ENCODE measurements at places on chromosomes 12 and 14.

- DNase-seq: no peak
Measured at GRCh38 chr12:124481257-124481750, 86.1 kb downstream of the NCOR2 start.

DNA sequence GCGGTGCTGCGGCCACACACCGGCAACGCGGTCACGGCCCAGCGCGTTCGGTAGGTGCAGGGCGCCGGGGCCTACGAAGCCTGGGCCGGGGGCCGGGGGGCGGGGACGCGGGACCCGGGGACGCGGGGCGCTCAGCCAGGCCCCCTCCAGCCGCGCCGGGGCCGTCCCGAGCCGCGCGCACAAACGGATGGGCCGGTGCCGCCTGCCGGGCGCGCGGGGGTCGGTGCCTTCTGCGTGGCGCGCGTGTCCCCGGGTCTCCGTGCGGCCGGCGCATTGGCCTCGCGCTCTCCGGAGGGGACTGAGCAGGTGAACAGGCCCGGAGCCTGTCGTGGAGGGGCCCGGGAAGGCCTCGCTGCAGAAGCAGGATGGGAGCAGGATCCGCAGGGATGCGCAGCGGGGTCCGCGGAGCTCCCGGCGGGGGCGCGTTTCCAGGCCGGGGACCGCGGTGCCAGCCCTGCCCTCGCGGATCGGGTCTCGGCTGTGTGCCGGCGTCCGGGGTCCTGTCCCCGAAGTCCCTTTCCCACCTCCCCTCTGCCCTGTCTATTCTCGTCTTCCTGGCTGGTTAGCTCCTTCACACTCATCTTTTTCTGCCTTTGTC lies 421 bp downstream of the GLT1D1 start:
- no peak for DNase-seq

DNA sequence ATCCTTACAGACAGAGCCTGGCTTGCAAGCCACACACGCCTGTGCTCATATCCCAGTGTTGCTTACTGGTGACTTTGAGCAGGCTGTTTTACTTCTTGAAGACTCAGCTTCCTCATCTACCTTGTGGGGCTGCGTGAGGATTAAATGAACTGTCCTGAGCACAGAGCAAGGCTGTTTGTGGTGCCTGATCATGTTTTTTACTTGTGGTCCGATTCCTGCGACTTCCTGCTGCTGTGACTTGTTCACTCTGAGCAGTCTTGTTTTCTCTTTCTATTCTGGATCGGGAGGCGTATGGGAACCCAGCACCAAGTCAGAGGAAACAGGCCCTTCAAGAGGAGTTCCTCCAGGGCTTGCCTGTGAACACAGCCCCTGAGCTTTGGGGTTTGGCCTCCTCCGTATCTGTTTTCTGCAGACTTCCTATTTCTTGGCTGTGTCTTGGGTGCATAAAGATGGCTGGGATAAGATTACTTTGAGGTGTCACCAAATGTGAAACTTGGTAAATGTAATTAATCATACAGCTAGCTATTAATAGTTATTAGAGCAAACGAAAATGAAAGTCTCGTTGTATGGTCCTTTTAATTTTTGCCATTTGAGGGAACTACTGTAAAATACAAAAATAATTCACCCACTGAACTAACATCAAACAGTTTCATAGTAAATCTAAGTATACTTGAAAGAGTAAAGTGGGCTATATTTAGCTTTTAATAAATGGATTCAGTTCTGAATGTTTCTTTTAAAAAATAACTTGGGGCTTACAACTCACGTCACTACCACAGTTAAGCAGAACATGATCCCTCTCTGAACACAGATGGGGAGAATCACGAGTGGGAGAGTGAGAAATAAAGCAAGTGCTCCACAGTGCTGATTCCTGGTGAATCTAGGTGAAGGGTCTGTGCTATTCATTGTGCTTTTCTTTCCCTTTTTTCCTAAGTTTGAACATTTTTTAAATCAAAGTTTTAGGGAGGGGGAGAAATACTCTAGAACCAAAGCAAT lies 251.5 kb downstream of the FOXN3 start:
- no peak for DNase-seq

DNA sequence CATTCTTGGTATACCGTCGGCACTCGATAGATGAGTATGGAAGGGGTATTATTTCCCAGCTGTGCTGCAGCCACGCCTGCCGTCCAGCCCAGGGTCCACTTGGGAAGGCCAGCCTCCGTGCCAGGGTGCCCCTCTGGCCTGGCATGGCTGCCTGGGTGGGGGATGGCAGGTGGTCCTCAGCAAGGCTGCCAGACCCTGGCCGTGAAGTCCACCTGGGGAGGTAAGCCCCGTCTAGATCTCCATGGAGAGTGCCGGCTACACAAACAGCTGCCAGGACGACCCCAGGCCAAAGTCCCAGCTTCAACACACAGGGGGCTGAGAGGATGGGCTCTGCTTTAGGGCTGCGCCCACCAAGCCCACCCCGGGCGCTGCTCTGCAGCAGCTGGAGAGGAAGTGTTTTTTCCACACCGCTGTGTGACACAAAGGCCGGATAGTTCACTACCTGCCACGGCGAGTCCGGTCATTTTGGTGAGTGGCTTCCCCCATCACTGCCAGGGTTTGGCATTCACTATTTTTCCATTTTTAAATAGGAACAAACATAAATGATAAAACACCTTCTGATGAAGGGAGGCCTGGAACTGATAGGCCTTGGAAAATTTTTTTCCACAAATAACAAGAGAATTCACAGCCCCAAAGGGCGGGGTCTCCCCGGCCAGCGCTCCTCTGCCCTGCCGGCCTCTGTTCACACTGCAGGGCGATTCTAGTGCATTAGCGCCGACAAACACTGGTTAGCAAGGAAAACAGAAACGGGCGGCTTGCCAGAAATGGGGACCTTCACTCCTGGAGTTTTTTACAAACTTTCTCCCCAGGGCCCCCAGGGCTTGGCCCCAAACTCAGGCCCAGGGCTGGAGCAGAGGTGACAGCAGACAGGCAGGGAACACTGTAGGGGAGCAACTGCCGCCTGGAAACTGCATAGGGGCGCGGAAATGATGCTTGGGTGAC lies 161.5 kb downstream of the CALM1 start:
- DNase-seq: no peak

- DNase-seq: no peak
Measured at GRCh38 chr12:32860192-32860591, 36.4 kb downstream of the PKP2 start.

- no peak for DNase-seq
Measured at GRCh38 chr12:66217342-66217917, 28.4 kb downstream of the IRAK3 start.

DNA sequence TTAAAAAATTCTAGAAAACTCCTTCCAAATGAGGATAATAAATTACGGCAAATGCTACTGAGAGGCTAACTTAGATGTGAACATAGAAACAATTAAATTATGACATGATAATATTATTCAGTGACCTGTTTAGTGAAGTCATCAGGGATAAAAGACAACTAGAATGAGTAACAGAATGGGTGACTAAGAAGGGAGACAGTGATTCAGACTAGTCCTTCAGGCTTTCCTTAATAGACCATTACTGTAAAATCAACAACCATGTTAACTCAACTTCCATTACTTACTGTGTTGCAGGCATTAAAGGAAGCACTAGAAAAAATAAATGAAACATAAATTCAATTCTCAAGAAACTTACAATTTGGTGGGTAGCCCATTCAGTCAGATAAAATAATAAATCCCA lies 543.9 kb upstream of the LRFN5 start:
- DNase-seq: no peak

GRCh38 chr12:124550123-124551089 lies 17.0 kb downstream of the NCOR2 start:
- no peak for DNase-seq

DNA sequence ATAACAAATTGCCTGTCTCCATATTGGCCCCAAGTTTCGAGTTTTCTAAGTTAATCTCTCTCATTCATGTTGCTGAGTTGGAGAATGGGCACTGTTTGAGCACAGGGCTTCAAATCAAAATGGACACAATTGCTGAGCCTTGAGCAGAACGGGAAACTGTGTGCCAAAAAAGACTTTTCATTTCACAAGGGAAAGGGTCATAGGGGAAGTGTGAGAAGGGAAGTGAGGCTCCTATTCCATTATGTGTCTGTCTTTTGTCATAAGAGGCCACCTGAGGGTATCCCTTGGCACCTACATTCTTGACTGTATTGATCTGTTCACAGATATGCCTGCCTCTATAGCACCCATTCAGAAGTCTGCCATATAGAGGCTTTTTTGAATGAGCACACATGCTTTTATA lies 59.1 kb downstream of the TTLL5 start:
- DNase-seq: no peak

- DNase-seq: no peak
Measured at GRCh38 chr14:56036353-56036752, 81.9 kb upstream of the PELI2 start.

GRCh38 chr12:113418213-113418879 lies 3.8 kb upstream of the SDSL start:
- no peak for DNase-seq

- DNase-seq: no peak
Measured at GRCh38 chr12:82527165-82527780, 159.4 kb upstream of the TMTC2 start.

- DNase-seq: no peak
Measured at GRCh38 chr12:104784592-104784991, 173.5 kb downstream of the SLC41A2 start.

DNA sequence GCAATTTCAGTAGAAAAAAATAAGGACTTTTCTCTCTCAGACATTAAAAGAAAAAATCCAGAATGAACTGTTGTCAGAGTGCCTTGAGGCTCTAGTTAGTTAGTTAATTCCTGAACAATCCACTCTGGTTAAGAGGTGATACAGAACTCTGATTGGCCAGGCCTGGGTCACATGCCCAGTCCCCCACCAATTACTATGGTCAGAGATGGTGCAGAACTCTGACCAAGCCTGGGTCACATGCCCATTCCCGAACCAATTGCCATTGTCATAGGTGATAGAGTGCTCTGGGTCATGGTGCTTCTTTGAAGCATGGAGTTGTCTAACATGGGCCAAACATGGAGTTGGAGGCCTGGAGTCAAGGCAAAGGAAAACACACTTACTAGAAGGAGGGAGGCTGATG lies 11.1 kb upstream of the MYO1H start:
- DNase-seq: no peak

- peak; percentile 11 for DNase-seq
Measured at GRCh38 chr14:75435473-75435872, 7.7 kb downstream of the JDP2 start.

DNA sequence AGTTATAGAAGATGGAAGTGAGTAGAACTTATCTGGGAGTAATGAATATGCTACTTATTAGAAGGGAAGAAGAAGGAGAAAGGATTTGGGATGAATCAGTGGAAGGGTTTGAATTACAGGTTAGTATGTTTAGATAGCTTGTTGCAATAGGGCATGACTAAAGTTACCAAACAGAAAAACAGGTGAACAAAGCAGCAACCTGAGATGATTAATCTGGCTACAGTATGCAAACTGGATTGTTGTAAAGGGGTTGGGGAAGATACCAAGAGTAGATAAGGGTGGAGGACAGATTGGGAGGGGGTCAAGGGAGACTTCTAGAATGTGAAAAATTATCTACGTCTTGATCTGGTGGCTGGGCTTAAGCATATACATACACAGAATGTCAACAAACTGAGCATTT lies 73.4 kb upstream of the CLEC14A start:
- DNase-seq: no peak

DNA sequence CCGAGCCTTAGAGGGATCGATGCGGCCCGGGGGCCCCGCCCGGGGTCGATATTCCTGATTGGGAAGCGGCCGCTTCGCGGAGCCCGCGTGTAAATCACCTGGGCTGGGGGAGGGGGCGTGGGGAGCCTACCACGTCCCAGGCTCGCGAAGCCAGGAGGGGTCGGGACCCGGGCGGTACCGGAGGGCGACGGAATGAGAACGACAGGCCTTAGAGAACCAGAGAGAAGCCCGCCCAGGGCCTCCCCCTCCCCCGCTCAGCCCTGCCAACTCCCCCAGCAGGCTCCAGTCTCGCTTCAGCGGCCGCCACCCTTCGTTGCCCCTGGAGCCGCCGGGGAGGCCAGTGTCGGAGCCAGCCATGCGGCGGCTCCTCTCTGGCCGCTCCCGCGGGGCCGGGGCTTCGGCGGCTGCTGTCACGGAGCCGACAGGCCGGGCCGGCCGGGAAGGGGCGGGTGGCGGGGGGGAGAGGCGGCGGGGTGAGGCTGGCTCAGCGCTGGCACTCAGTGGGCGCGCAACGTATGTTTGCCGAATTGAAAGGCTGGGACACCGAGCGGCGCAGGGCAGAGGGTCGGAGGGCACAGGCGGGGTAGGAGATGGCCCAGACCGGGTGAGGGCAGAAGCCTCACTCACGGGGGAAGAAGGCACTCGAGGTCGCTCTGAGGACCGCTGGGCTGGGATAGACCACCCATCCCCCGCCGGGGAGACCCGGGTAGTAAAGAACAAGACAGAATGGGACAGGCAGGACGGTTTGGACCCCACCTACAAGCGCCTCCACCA lies 1.4 kb upstream of the DNAJC22 start:
- DNase-seq: no peak

GRCh38 chr14:35741345-35742031 lies 67.6 kb downstream of the RALGAPA1 start:
- DNase-seq: no peak

- DNase-seq: no peak
Measured at GRCh38 chr12:93229494-93230325, 148.0 kb upstream of the NUDT4 start.

DNA sequence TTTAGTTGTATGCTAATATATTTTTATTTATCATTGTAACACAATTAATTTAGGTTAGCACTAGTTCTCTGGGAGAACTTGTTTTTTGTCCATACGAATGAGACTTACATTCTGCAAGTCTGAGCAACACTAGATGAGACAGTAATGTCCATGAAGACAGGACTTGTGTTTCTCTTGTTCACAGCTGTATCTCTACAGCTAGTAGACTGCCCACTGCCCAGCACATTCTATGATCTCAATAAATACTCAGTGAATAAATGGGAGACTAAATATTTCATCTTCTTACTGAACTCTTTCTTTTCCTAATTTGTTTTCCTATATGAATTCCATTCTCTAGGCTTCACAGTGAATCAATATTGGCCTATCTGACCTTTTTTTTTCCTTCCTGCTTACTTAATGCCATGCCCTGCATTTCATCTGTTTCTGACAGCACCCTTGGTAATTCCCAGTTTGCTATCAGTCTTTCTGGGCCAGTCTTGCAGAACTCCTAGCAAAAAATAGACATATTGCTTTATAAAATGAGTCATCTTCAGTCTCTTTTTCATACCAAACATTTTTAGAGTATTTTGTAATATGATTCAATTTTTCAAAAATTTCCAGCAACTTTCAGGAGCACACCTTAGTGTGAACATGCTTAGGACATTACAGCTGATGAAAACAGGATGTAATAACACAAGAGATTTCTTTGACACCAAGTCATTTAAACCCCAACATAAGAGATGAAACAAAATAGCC lies 185.5 kb upstream of the ATP2B1 start:
- no peak for DNase-seq

DNA sequence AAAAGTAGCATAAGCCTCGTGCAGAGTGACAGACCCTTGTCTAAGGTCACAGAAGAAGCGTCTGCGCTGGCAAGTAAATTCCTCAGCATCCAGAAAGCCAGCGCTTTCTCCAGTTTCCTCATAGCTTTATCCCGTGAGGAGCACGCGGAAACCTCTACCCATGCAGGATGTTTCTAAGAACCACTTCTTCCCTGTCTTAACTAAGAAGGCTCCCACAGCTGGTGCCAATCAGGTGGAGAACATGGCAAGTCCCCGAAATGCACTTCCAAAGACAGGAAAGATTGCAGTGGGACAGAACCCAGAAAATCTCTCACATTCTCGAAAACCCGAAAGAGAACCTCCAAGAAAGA lies 968 bp upstream of the ARID4A start:
- DNase-seq: no peak

GRCh38 chr12:16531621-16532020 lies 74.3 kb downstream of the LMO3 start:
- DNase-seq: no peak

Data from suprapubic skin (tissue), 4 donors.